ENCODE measurements at places on chromosomes 6 and 20.

DNA sequence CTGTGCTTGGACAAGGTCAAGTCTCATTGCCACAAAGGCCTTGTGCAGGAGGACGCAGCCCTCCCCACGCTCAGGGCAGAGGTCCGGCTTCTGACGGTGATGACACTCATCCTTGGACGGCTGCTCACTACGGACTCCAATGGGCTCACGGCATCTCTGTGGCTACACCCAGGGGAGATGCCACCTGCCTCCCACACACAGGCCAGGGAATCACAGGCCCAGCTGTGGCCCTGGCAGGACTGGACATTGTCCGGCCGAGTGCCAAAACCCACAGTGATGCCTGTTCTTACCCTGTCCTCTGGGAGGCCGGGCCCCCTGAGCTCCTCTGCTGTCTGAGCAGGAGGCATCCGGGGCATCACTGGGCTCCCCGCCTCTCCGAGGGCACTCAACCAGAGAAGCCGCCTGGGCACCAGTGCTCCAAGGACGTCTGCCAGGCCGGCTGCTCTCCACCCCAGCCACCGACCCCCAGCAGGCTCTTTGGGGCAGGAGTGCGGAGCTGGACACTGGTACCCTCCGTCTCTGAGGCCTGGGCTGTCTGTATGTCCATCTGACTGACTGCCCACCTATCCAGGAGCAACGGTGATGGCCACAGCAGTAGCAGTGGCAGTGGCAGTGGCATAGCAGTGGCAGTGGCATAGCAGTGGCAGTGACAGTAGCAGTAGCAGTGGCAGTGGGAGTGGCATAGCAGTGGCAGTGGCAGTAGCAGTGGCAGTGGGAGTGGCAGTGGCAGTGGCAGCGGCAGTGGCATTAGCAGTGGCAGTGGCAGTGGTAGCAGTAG is 1.9 kb downstream of the RBBP8NL start:
- no peak for DNase-seq

DNA sequence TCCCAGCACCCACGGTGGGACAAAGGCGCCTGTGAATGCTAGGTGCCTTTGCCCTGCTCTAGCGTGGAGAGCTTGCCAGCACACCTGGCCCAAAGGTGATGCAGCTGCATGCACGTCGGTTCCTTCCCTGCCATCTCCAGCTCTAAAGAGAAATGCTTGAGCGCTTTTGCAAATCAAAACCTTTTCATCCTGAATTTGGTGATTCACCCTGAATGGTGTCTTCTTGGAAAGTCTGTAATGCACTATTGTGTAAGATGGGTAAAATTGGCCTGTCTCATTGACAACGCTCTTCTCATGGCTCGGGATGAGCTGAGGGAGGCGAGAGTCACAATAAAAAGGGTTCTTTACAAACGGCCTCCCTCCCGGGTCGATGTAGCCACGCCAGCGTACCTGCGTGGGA is 103.1 kb upstream of the ID4 start:
- DNase-seq: no peak

DNA sequence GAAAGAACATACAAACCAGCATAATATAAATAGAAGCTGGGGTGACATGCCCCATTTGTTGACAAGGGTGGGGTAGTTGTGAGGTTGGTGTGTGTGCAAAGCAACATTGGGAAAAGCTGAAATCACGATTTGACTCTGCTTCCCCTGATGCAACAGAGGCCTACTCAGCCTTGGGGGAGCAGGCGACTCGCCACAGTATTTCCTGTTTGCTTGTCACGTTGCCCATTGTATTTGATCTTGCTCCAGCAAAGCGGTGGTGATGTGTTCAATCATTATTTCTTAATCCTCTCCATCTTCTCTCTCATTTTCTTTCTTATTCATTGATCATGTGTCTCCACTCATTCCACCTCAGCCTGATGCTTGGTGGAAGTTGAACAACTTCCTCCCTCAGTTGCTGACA is 165.8 kb upstream of the CITED2 start:
- DNase-seq: no peak

GRCh38 chr6:37381579-37381978 is 27.8 kb downstream of the RNF8 start:
- DNase-seq: no peak

GRCh38 chr6:34182751-34183531 is 37.1 kb upstream of the GRM4 start:
- no peak for DNase-seq

Measured in AG04449 (cell line).